ENCODE measurements at places on chromosomes 2 and 18.

DNA sequence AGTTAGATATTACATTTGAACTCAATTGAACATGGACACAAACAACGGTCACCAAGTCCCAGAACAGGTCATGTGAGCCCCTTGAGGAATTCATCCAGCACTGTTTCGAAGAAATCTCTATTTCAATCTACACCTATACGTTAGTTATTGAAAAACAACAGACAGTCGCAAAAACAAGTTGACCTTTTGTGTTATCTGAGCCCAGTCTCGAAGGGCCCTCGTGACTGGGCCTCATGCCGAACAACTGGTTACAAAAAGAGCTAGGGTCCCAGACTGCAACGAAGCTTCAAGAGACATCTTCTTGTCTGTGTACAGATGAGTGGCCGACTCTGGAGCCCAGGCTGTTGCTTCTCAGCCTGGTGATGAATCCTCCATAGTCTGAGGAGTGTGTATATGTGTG, 5.3 kb upstream of the DSG2 start:
- no peak for DNase-seq

GRCh38 chr2:47310801-47311560, 92.0 kb upstream of the MSH2 start:
- DNase-seq = no peak

- no peak for DNase-seq
These were observed 31.2 kb downstream of the NGEF start for GRCh38 chr2:232981767-232982360.

GRCh38 chr2:210503001-210503623, 26.6 kb upstream of the LANCL1 start:
- no peak for DNase-seq

DNA sequence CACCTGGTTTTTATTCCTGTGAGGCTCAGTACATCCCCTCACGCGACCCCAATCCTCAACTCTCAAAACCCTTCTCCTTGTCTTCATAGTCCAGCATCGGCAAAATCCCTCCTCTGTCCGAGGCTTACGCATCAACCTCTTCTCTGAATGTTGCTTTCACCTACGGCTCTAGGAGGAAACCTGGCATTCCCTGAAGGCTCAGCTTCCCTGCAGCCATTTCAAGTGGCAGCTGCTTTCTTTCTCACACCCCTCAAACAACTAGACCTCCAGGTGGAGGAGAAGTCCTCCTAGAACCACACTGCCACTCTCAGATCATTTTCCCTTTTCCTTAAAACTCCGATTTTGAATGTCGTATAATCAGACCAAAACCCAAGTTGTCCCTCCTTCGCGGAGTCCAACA, 114.2 kb downstream of the DTNB start:
- no peak for DNase-seq

GRCh38 chr2:182642328-182642727, 73.7 kb upstream of the DNAJC10 start:
- DNase-seq = no peak

DNA sequence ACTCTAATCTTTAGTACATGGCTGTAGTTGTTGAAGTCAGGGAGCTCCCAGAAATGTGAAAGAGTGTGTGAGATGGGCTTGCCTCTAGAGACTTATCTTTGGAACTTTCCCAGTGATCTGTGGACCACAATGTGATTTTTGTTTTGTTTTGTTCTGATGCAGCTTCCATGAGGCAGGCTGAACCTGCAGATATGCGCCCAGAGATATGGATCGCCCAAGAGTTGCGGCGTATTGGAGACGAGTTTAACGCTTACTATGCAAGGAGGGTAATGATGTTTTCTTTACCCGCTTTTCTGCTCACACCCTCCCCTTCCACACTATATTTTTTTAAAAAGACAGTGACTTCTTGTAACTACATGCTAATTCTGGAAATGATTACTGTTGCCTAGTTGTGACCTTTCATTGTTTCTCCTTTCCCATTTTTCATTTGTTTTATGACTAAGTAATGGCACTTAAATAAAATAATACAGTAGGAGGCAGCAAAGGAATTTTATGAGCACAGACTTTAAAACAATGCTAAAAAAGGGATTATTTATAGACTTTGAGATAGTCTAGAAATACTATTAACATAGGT, 29.3 kb downstream of the BCL2L11 start:
- no peak for DNase-seq

GRCh38 chr2:180520206-180520605, 460.2 kb upstream of the UBE2E3 start:
- DNase-seq = no peak

- peak; percentile 64 for DNase-seq
These were observed 158.4 kb downstream of the SETBP1 start for GRCh38 chr18:44838971-44839666.

- DNase-seq = no peak
These were observed 8.1 kb upstream of the MLPH start for GRCh38 chr2:237478979-237479378.

- no peak for DNase-seq
These were observed 89.3 kb downstream of the ARMC9 start for GRCh38 chr2:231287696-231288095.

Data from activated naive CD8-positive, alpha-beta T cell treated with anti-CD3 and anti-CD28 coated beads, Interleukin-2, amount 10 ng/mL, durations not matched to agents 7 days and 5 days (primary cell).